ENCODE measurements at places on chromosomes 5 and 9.

GRCh38 chr5:15806613-15807012 is 306.6 kb downstream of the FBXL7 start:
- no peak for DNase-seq

DNA sequence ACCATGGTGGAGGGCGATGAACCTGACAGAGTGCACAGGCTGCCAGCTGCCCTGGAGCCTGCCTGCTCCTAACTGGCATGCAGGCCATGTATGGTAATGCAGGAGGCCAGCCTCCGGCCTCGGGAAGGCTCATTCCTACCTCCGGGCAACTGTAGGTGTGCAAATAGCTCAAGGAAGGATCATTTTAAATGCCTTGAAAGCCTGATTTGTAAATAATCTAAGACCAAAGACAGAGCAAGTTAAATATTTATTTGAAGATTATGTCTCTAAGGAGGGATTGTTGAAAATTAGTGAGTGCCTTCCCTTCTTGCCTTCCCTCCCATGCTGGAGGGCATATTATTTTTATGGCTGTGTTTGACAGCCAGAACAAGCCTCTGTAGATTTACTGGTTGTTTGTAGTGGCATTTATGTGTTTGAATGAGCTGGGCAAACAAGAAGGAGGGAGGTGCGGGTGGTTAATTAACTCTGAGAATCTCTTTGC is 285.7 kb upstream of the TUT7 start:
- no peak for DNase-seq

GRCh38 chr9:126307322-126308061 is 19.1 kb upstream of the MVB12B start:
- no peak for DNase-seq

GRCh38 chr9:110464321-110464720 is 115.2 kb downstream of the SVEP1 start:
- DNase-seq, result peak; percentile 35

- no peak for DNase-seq
Observed at GRCh38 chr9:105309531-105309931, 65.1 kb downstream of the SLC44A1 start.

- DNase-seq, result no peak
Observed at GRCh38 chr5:132269635-132270334, 12.3 kb downstream of the PDLIM4 start.

GRCh38 chr9:99778308-99778707 is 43.4 kb upstream of the NR4A3 start:
- DNase-seq, result no peak

DNA sequence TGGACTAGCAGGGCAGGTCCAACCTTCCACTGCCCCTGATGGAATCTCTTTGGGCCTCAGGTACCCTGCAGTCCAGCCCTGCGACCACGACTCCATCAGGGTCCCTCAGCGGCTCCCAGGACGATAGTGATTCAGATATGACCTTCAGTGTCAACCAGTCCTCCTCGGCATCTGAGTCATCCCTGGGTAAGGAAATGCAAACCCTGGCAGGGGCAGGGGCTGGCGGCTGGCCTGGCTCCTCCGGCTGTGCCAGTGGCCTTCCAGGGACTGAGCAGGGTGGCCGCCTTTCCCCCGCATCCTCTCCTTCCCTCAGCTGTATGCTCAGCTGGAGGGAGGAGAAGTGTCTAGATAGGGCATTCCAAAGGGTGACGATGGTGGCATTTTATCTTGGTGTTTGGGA is 45.0 kb downstream of the NEURL1B start:
- no peak for DNase-seq

- no peak for DNase-seq
Observed at GRCh38 chr9:7144265-7145046, 386.7 kb downstream of the KDM4C start.

DNA sequence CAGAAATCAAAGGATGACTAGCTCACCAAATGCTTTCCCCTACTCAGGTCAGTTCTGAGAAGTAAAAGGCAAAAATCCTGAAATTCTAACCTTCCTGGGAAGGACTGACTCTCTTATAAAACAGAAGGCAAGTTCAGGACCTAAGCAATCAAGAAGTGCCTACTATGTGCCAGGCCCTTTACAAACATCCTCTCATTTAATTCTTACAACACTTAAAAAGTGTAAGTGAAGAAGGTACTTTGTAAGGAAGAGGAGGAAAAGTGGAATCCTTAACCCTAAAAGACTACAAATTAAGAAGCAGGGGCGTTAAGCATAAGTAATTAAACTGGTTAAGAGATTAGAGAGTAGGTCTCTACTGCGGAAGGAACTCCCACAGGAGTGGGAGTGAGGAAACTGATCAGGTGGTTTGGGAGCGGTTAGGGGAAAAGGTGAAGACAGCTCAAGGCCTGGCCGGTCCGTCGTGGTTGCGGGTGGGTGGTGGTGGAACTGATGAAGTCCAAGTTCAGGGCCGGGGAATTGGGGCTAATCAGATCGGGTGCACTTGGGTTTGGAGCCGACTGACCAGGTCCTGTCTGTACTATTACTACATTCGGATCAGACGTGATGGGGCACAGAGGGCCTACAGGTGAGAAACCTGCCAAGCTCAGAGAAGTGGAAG is 839 bp downstream of the MED27 start:
- DNase-seq, result no peak

All from NCI-H510A treated with DMSO at 0.1 percent for 48 hours (cell line).